Stimulated activated CD8-positive, alpha-beta memory T cell treated with anti-CD3 and anti-CD28 coated beads, Interleukin-4, amount 100 ng/mL, for 1 hour (primary cell): ENCODE measurements at places on chromosomes 4 and X.
A peak's percentile ranks its signal among the peaks of the same experiment; 100 is the strongest.

DNA sequence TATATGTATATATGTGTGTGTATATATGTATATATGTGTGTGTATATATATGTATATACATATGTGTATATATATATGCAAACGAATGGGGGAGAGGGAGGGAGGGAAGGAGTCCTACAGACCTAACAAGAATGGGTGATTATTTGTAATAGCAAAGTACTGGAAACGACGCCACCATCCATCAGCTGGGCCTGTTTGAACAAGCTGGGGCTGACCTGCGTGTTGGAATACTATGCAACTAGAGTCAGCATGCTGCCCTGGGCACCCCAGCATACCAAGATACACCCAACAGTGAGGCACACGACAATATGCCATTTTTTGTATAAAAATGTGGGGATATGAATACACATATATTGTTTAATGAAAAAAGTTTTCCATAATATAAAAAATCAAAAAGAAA lies 21.6 kb upstream of the CCNQ start:
- no peak for DNase-seq

GRCh38 chrX:107718156-107718621 lies 57.4 kb downstream of the TSC22D3 start:
- peak; percentile 39 for DNase-seq

GRCh38 chr4:52877036-52877435 lies 14.9 kb downstream of the RASL11B start:
- no peak for DNase-seq

DNA sequence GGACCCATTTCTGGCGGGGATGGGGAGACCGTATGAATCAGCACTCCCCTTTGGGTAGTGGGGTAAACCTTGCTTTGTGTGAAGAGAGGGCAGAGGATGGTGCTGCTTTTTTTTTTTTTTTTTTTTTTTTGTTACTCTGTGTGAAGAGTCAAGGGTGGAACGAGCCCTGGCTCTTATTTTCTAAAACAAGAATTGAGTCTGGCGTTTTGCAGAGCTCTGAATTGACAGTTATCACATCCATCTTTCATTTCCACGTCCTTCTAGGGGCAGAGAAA lies 1.2 kb downstream of the SLAIN2 start:
- DNase-seq = no peak

DNA sequence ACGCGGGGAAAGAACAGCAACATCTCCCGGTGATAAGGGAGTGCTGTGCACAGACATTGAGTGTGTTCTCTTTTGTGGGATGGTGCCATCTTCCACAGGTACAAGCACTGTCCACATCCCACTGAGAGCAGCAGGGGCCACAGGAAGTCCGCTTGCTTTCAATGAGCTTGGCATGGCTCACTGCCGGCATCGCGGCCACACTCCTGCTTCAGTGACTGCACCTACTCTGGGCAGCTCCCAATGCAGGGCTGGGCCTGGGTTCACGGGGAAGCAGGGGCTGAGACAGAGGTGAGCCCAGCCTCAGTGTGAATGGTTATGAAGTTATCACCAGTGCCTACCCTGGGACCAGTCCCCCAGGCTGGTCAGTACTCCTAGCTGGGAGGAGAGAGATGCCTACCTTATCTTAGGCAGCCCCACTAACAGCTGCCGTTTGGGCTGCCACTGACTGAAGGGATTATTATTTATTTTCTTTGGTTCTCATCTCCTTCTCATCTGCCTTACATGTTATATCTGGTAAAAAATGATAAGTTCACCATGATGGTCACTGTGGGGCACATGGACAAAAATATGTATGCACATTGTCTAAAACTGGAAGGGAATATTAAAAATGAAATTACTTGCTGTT lies 99.2 kb downstream of the MGST2 start:
- DNase-seq = no peak

GRCh38 chrX:84487365-84488353 lies 14.6 kb downstream of the HDX start:
- DNase-seq = no peak

- no peak for DNase-seq
These were observed 651.9 kb upstream of the PCDH7 start for GRCh38 chr4:30068234-30068633.

DNA sequence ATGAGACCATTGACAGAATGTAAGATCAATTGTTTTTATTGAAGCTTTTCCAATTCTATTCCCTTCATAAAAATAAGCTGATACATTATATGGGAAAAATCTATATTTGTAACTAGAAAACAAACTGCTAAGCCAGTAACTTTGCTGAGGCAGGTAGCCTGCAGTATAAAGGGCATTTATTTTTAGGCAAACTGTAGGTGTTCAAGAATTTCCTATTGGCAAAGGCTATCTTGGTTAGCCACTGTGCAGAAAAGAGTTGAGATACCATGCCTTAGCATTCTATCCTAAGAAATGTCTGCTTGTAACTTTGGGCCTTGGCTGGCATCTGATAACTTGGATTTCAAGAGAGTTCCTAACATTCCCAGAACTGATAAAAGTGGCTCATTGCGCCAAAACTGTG lies 18.5 kb upstream of the PRRG1 start:
- no peak for DNase-seq

GRCh38 chr4:134178706-134179105 lies 22.9 kb downstream of the PABPC4L start:
- DNase-seq = no peak

- no peak for DNase-seq
These were observed at the start of gene TCEAL7 for GRCh38 chrX:103329991-103330390. Gene TCEAL7 (plus strand): TSS chrX:103330239. CDS start chrX:103331404, 1,165 bp downstream.

DNA sequence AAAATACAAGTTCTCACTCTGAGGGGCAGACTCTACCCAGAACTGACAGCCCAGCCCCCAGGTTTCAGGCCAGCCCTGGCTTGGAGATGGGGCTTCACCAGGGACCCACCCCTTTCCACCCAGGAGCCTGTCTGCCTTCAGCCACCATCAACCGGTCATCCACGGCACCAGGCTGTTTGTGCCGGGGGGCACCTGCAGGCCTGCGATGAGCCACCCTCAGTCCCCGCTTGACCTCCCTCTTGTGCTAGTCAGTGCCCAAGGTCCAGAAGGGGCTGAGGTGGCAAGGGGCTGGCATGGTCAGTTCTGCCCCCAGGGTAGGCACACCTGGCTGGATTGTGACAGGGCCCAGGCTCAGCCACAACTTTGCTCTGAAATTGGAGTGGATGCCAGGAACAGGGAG lies 82.1 kb downstream of the ADRA2C start:
- no peak for DNase-seq

DNA sequence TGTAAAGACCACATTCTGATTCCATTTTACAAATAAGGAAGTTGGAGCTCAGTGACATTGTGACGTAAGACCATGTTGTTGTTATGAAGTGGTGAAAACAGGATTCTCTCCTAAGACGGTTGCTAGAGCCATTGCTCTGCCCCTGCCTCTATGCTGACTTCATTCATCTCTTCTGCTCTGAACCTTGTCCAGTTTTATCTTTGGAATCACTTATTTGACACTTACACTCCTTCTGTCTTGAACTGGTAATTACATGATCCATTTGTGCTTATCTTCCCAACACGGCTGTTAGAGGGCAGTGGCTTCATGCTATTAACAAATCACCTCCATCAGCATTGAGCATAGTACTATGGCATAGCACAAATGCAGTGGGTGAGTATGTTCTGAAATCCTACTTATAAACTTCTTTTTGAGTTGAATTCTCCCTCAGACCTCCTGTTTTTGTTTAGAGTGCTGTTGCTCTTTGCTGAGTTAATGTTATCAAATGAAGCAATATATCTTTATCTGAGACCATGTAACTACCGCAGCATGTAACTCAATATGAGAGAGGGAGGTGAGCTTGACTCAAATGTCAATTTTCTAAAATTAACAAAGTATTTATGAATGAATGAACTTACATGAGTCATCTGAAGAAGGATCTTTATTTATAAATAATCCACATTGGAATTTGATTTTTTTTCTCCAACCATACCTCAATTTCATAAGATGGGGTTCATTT lies 177.8 kb downstream of the RASL11B start:
- no peak for DNase-seq

GRCh38 chr4:174314770-174315169 lies 31.1 kb downstream of the CEP44 start:
- no peak for DNase-seq

GRCh38 chrX:136616987-136617685 lies 30.8 kb upstream of the CD40LG start:
- DNase-seq = no peak

GRCh38 chr4:141329174-141329569 lies 108.5 kb downstream of the ZNF330 start:
- DNase-seq = no peak

- no peak for DNase-seq
These were observed at the start of gene KLKB1 for GRCh38 chr4:186227221-186227620. Gene KLKB1 (plus strand): TSS chr4:186227507. CDS start chr4:186228196, 689 bp downstream.

DNA sequence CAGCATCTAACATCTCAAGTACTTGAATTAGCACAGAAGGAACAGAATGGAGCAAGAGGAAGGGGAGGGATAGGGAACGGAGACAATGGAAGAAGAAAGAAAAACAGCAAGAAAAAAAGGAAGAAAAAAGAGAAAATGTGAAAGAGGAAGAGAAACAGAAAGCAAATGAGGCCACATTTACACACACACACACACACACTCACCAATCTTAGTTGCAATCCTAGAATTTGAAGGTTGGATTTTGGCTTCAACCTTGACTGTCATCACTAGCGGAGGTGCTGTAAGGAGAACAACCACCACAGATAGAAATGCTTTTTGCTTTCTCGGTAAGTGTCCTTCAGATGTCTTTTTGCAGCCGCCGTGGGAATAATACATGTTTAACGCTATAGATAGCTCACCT lies 327.1 kb upstream of the NWD2 start:
- no peak for DNase-seq

- DNase-seq = no peak
These were observed 34.9 kb upstream of the FHDC1 start for GRCh38 chr4:152901205-152901604.

GRCh38 chr4:76624241-76624681 lies 189.2 kb downstream of the SHROOM3 start:
- no peak for DNase-seq

- DNase-seq = no peak
These were observed 534.9 kb upstream of the FMR1 start for GRCh38 chrX:147376601-147377422.

DNA sequence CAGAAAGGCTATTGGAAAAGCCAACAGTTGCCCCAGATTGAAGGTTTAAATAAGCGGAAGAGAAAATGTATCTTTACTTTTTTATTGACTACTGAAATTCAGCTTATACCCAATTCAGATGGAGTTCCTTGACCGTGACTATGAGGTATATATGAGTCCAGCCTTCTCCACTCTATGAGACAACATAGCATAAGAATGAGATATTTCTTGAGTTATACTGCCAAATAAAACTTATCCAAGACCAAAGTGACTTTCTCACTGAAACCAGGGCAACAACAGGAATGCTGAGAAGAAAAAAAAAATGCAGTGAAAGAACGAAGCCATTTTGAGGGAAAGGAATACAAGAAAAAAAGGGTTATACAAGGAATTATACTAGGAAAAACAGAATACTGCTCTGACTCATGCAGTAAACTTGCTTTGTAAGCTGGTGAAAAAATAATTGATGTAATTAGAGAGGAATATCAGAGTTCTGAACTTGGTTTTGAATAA lies 16.3 kb upstream of the PDK3 start:
- DNase-seq = no peak

DNA sequence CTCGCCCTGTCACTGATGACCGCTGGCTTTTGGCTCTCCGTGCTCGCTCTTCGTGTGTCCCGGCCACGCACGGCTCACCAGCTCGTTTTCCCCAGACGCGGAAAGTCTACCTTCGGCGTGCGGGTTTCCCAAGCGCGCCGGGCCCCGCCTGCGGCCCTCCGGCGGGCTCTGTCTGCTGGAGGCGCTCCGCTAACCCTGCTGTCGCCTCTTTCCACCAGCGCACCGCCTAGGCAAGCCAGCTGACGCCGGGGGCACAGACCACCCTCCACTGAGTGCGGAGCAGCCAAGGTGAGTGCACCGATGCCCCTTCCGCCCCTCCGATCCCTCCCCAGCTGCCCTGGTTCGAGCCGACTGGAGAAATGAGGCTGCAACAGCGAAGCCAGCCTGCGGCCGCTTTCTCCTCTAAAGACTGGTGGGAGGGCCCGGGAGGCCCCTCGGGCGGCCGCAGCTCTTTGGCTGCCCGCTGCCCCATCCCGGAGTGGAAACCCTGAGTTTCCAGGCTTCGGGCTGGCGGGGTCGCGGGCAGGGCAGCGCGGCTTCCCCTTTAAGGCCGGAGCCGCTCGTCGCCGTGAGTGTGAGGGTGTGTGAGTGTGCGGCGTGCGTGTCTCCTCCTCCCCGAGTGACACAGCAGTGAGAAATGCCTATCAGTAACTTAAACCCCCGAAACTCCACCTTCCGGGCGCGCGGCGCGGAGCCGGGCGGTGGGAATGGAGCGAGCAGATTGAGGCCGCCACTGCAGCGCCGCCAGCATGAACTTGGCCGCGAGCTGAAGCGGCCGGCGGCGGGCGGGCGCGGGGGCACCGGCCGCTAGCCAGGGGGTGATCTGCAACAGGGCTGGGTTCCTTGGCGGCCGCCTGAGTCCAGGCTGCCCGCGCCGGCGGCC lies at the start of gene MAMLD1:
TSS of gene MAMLD1 (plus strand) at position 719 of the 883 bp plus-strand sequence. CDS start 82,200 bp downstream, outside the sequence.
- peak; percentile 27 for DNase-seq

- no peak for DNase-seq
These were observed 6.2 kb downstream of the CD99 start for GRCh38 chrX:2697306-2697705.

DNA sequence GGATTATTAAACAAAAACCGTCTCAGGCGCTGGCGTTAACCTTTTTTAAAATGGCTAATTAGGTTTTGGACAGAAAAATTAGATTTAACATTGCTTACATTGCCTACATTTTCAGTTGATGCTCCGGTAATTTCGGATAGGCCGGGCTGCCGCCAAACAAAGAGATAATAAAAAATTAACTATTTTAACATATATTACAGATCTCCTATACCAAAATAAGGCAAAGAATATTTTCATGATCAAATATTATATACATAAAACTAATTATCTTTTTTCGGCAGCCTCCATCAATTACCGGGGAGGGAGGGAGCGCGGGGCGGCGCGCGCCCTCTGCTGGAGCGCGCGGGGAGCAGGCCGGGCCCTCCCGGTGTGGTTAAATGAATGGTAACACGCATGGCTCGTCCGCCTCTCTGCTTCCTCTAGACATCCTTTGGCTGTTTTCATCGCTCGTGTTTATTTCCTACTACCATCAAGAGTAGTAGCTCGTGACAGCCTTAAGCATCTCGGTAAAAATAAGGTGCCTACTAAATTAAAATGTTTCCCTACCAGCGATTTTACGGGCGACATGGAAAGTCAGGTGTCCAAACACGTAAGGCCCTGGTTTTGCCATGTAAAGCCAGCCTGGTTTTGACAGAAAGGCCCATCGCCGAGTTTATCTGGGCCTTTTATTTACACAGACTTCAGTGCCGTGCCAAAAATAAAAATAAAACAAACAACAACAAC lies 52.4 kb upstream of the TMEM33 start:
- DNase-seq = peak; percentile 11

- DNase-seq = no peak
These were observed 54.8 kb downstream of the TMEM165 start for GRCh38 chr4:55450566-55450965.

DNA sequence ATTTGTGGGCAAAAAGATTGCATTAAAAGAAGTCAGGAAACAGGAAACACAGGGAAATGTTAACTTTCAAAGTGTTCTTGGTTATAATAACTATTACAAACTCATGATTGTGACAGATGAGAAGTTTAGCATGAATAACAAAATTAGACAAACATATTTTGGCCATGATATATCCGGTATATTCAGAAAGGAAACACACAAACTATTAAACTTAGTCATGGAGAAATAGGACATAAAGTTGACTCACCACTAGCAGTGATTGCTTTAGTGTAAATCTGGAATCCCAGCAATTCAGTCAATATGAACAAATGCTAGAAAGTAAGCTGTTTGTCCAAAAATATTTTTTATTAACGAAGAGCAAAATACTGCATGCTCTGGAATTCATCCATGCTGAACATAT lies 1299.9 kb downstream of the C4orf33 start:
- DNase-seq = no peak

GRCh38 chr4:26583865-26584652 lies at the start of gene TBC1D19:
Gene TBC1D19 (plus strand): TSS chr4:26584084. CDS start chr4:26584194, 110 bp downstream.
- DNase-seq = peak; percentile 66
